ENCODE measurements at places on chromosomes 12 and 14. TPM values are rescaled to one million over a fixed set of nuclear protein-coding genes. Genes with fewer than 3 reads are reported as not detected.

DNA sequence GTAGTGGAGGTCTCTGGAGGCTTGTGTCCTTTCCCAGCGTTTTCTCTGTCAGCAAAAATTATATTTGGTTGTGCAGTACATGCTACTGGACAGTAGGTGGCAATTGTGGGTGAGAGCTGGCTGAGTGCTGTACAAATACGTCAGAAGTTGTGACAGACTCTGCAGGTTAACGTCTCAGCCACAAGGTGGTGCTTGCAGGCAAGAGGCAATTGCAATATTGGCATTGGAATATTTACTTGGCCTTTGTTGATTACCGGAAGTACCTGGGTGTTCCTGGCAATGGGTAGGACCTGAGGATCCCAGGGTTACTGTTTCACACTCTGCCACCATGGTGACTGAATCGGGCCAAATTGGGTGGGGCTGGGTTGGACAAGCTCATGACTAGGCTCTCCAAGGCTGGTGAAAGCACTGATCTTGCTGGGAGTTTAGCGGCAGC lies 333.9 kb upstream of the LMO3 start:
- no peak for ATAC-seq

GRCh38 chr12:26273811-26274210 lies 78.4 kb downstream of the SSPN start:
- ATAC-seq, result no peak

OTOGL gene
- total RNA-seq, result not detected

KCNC2 gene
- total RNA-seq, result not detected

DNA sequence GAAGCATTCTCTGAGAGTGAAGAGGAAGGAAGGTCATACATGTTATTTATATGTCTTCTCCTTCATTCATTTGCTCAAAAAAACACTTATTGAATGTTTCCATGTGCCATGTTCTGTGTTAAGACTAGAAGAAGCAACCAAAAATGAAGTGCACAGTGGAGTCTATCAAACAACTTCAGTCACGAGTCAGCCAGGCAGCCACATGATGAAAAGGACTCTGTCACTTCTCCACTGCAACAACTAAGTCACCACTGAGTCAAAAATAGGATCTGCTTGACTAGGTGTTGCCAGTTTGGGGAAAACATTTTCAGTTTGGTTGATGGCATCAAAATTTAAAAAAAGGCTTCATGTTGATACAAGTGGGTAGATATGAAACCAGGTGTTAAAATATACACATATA lies 142.5 kb downstream of the PDE3A start:
- no peak for ATAC-seq

JPH4 gene
- total RNA-seq, result not detected

CELA1 gene
- not detected for total RNA-seq

- no peak for ATAC-seq
Measured at GRCh38 chr12:54001283-54002187, 1.6 kb downstream of the HOXC9 start.

RERGL gene
- total RNA-seq, result not detected

DNA sequence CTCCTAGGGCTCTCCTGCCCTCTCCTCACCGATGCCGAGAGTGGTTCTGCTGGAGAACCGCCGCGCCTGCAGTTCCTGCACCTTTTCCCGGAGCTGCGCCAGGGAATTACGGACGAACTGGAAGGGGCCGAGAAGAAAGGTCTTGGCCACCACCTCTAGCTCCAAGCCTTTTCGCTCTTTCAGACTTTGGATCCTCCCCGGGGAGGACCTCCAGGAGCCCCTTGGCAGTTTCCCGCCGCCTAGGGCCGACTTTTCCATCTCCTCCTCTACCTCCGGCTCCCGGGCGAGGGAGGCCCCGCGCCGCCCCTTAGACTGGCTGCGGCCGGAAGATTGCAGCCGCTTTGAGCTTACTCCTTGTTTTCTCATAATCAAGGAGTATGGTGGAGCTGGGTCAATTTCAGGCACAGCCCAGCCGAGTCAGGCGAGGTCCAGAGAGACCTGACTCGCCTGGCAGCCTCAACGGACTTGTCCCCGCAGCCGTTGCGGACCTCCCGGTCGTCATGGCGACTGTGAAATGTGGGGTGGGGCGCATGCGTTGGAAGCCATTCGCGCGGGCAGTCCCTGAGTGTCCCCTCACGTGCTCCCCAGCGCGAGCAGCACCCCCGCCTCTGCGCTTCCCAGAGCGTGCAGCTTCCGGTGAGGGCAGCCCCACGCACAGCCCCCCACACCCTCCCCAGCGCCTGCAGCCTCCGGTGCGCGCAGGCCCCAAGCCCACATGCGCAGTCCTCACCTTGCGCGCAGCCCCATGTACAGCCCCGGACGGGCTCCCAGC lies at the start of gene DPY19L2:
Gene DPY19L2 (minus strand): TSS at position 466 of the 772 bp plus-strand sequence. CDS start 100 bp downstream, at position 366.
- peak; percentile 29 for ATAC-seq

DNA sequence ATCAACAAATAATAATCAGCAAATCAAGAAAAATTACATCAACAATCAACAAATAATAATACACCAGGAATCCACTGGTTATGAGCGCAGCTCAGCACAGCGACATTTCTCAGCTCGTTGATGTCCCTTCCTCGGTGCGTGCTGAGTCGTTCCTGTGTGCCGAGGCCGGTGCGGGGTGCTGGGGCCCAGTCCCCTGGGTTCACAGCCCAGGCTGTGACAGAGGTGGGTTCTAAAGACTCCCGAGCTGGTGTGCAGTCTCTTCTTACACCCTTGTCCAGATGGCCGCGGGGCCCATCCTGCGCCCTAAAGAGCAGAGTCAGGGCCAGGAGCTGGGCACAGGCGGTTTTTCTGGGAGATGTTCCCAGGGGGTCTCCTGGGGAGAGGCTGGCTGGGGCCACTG lies 26.9 kb upstream of the TRAF3 start:
- no peak for ATAC-seq

- ATAC-seq, result no peak
Measured at GRCh38 chr14:35858521-35859209, 32.5 kb downstream of the BRMS1L start.

BIN2 gene
- total RNA-seq, result 78.8 TPM

DNA sequence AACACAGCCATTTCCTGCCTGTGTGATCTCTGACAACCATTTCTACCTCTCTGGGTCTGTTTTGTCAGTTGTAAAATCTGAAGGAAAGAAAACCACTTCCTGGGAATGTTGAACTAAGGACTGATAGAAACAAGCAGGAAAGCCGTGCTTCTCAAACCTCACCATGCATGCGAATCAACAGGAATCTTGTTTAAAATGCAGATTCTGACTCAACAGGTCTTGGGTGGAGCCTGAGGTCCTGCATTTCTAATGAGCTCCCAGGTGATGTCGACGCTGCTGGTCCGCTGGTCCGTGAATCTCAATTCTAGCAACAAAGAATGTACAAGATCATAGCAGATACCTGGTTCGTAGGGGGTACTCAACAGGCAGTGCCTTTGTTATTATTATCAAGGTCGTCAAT lies 38.0 kb upstream of the GPATCH2L start:
- ATAC-seq, result no peak

SLC25A21 gene
- not detected for total RNA-seq

DNA sequence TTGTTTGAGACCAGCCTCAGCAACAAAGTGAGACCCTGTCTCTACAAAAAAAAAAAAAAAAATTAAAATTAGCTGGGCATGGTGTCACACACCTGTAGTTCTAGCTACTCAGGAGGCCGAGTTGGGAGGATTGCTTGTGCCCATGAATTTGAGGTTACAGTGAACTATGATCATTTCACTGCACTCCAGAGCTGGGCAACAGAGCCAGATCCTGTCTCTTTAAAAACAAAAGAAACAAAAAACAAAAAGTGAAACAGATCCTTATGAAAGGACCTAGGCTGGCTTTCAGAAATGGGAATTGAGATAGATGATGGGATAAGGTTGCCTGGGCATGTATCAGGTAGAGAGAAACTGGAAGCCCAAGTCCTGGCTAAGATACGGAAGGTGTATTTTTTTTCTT lies 13.9 kb downstream of the ACTR6 start:
- ATAC-seq, result no peak

DNA sequence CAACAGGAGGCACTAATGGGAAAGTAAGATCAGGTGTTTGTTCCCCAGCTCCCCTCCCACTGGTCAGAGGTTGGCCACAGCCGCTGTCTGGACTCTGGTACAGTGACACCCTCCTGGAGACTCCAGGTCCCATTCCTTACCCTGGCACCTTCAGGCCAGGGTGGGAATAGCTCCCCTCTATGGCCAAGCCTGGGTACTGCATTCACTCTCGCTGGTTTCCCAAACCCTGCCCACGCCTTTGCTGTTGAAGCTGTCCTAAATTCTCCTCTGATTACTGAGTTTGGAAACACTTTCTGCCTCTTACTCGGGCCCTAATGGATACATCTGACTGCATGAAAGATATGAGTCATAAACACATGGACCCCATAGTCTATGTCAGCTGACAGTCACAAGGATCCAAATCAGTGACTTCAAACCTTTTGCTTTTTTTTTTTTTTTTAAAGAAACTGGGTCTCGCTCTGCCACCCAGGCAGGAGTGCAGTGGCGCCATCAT lies 17.9 kb downstream of the HRK start:
- no peak for ATAC-seq

NTF3 gene
- not detected for total RNA-seq

IRF2BPL gene
- 25.5 TPM for total RNA-seq

DNA sequence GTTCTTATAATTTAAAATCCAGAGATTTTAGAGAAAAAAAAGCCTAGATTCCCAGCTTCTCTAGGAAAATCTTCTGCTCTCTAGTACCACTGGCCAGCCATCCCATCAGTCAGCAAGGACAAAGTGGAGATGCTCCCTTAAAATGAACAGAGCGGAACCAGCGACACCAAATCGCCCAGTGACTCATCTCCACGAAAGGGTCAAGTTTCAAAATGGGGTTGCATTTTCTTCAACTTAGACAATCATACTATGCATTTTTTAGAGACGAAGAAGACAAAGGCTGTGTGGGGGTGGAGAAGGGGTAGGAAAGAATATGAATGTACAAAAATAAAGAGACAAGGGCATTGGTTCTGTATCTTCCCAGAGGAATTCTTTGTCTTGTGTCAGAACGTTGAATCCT lies 212.0 kb downstream of the SLC15A4 start:
- ATAC-seq, result no peak

GRCh38 chr12:92905811-92906554 lies 23.1 kb downstream of the EEA1 start:
- ATAC-seq, result no peak

- ATAC-seq, result no peak
Measured at GRCh38 chr12:12425616-12426015, 68.7 kb downstream of the BORCS5 start.

TAS2R20 gene
- 1.9 TPM for total RNA-seq

DNA sequence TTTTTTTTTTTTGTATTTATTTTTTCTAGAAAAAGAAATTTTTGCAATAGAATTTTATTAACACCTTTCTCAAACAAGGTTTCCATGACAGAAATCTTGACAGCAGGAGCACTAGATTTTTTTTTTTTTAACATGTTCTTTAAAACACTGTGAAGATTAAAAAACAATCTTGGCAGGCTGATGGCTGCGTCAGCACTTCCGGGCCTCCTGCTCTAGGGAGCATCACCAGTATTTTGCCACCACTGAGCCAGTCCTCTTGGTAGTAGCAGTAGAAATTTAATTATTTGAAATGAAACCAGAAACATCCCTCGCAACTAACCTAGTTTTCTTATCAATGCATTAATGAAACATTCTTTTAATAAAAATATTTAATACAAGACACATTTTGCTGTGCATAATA lies 99.6 kb downstream of the APAF1 start:
- no peak for ATAC-seq

DNA sequence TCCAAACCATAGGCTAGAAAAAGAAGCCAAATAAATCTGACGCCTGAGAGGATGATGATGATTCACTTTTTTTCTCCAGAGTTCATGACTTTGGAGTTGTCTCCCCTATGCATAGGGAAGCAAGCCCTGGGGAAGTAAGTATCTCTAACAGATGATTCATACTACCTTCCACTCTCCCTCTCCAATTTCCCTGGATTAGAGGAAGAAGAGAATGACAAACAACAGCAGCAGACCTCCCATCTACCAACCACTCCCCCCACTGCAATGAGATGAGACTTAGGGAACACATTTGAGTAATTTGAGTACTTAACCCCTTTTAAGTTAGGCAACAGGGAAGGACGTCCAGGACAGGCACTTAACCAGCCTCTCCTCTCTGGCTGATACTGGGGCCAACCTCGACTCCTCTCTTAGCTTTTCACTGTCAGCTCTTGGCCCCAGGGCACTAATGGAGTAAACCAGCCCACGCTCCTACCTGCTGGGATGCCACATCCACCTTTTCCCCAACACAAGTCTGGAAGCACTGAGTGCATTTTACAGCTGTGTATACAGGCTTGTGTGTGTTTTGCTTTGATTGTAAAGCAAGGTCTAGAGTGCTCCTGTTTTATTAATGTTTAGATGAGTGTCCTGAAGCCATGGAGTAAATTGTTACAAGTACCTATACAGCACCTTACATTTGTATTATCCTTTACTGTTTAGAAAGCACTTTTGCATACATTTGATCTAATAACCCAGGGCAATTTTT lies 180.7 kb downstream of the PHLDA1 start:
- no peak for ATAC-seq

MANSC4 gene
- not detected for total RNA-seq

PPFIA2 gene
- total RNA-seq, result not detected

MAPKAPK5 gene
- 42.7 TPM for total RNA-seq

GRCh38 chr14:50599700-50600444 lies 39.9 kb downstream of the ATL1 start:
- ATAC-seq, result peak; percentile 47

DNA sequence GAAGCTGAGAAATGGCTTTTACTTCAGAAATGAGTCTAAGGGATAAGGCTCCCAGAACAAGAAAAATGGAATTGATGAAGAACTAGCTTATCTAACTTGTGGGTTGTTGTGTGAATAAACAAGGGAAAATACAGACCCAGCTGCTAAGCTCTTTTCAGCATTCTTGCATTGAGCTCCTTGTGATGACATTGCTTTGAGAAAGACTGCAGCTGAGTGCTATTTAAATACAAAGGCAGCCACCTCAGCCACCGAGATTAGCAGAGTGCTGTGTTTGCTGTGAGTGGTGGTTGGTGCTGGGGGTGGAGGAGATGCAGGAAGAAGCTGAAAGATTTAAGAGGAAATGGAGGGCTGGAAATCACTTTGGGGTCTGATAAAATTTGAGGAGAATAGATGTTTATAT lies 396.0 kb upstream of the PRICKLE1 start:
- ATAC-seq, result no peak

GRCh38 chr12:64618953-64619590 lies 8.8 kb downstream of the RASSF3 start:
- ATAC-seq, result peak; percentile 28

DNA sequence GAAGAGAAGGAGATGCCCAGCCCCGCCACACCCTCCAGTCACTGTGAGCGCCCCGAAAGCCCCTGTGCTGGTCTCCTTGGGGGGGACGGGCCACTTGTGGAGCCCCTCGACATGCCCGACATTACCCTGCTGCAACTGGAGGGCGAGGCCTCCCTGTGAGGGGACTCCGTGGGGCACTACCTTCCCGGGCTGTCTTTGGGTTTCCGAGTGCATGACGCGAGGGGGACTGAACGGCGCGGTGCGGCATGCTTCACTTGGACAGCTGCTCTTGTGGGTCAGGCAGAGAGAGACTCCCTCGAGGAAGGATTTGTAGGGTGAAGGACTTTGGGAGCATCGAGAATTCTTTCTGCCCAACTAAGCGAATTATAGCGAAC lies 1.1 kb downstream of the CCDC184 start:
- no peak for ATAC-seq

Data from activated T-helper 17 cell treated with anti-CD3 and anti-CD28 coated beads, Interleukin-2, amount 50 U/mL, for 72 hours (primary cell).